ENCODE measurements at places on chromosomes 1 and 21.

GRCh38 chr1:103220631-103221041, 112.3 kb upstream of the COL11A1 start:
- no peak for DNase-seq

GRCh38 chr1:88394958-88395357, 289.1 kb upstream of the PKN2 start:
- no peak for DNase-seq

DNA sequence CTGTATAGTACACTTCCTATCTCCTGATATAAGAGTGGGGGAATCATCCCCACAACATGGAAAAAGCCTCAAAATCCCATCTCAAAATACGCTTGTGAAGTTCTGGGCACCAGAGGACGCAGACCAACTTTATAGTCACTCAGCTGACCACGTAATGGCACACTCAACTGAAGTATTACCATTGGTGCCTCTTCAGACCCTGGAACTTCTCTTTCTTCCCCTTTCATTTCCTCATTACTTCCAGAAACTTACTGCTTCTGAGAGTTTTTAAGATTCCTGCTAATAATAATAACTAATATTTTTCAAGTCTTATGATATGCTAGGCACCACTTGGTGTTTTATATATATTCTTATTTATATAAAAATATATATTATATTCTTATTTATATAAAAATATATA, 202.6 kb downstream of the PTPRC start:
- DNase-seq: no peak

DNA sequence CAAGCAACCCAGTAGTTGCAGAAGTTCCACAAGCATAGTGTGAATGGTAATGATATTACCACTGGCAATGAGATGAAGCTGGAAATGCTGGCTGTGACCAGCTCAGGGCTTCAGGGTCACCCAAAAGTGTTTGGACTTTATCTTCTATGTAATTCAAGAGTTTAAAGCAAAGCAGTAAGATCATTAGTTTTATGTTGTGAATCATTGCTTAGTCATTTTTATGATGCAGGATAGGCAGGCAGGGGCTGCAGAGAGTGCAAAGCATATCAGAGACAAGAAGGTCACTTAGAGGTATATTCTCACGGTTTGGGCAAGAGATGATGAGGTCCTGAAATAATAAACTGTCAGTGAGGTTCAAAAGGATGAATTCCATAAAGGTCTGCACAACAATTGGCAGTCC, 147.4 kb downstream of the OLFM3 start:
- DNase-seq: no peak

DNA sequence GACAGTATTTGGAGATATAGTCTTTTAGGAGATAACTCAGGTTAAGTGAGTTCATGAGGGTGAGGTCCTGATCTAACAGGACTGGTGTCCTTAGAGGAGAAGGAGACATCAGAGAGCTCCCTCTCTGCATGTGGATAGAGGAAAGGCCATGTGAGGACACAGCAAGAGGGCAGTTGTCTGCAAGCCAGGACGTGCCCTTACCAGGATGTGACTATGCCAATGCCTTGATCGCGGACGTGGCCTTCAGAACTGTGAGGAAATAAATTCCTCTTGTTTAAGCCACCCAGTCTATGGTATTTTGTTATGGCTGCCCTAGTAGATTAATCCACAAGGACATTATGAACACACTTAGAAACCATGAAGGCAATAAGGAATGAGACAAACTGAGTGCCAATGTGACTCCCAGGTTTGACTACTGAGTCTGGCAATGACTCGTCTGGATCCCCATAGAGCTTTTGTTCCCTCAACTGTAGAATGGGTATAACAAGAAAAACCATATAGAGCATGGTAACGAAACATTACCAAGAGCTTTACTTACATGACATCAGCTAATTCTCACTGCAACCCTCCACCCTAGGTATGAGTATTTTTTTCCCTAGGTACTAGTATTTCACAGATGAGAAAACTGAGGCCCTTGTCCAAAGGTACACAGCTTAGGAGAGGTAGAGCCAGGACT, 6.5 kb downstream of the URB1 start:
- DNase-seq: no peak

DNA sequence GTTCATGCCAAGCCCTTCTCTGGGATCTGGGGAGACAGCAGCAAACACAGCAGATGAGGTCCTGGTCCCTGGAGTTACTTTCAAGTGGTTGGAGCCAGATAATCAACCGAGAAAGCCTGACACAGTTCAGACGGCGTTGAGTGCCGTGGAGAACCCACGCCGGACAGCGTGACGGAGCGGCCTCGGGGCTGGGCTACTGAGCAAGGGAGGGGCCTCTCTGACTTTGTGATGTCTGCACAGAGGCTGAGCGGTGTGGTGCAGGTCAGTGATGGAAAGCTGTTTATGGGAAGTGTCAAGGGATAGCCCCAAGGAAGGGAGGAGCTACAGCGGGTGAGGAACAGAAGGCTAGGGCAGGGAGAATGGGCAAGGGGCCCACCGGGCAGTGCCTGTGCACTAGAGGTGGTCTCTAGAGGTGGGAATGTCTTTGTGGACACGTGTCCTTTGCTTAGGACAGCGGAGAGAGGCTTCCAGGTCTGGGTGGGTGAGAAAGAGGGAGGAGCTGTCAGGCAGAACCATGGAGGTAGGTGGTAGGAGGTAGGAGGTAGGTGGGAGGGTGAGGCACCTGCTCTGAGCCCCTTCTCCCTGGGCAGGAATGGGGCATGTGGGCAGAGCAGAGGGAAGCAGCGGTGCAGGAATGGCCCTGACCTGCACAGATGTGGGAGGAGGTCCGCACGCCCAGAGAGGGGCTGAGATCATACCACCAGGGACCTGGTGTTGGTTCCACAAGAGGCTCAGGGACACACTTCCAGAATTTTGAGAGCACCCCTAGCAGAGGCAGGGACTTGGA, 62.8 kb downstream of the RUNX3 start:
- DNase-seq: no peak

- DNase-seq: no peak
Measured at GRCh38 chr1:106831511-106831910, 225.0 kb upstream of the PRMT6 start.

Measured in SK-N-MC (cell line).